ENCODE measurements at places on chromosomes 7 and 10.

- DNase-seq = peak; percentile 37
Observed at GRCh38 chr7:71511361-71511807, 379.4 kb downstream of the GALNT17 start.

- peak; percentile 56 for DNase-seq
Observed at GRCh38 chr7:45407730-45408408, 166.3 kb upstream of the ADCY1 start.

DNA sequence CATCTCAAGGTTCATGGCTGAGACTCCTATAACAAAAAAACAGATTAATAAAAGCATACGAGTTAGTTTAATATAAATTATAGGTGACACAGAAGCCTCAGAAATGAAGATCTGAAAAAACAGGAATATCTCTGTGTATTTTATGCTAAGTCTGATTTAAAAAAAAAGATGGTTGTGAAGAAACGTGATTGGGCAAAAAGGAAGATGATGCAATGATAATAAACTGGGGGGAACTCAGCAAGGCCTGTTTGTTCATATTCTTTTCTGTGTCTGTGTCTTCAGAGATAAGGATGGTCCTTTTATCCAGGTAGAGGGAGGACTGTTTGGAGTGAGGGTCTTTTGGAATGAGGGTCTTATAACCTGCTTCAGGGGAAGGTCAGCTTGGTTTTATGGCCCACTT, 25.9 kb downstream of the TAC1 start:
- DNase-seq = no peak

GRCh38 chr7:158684329-158684728, 20.3 kb downstream of the NCAPG2 start:
- no peak for DNase-seq

- no peak for DNase-seq
Observed at GRCh38 chr10:32939296-32940111, 18.5 kb downstream of the ITGB1 start.

- DNase-seq = no peak
Observed at GRCh38 chr7:26492816-26493215, 201.2 kb downstream of the SNX10 start.

DNA sequence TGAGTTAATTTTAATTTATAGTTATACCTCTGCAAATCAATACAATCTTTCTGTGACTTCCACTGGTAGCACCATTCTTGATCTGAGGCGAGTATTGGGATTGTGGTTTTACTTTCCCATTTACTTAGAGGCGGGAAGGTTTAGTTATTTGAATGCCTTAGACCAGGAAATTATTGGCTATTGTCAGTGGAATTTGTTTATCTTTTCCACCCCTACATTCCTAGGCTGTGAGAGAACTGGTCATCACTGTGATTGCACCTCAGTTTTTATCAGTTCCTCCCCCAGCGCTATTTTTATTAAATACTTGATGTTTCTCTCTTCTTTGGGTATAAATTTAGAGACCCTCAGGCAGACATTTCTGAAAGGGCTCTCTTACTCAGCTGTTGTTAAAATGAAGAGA, 29.9 kb downstream of the CDK14 start:
- no peak for DNase-seq

GRCh38 chr10:16381083-16381482, 55.7 kb upstream of the PTER start:
- DNase-seq = no peak

- DNase-seq = no peak
Observed at GRCh38 chr7:156889089-156889488, 3.9 kb downstream of the LMBR1 start.

GRCh38 chr10:14391342-14391741, 60.6 kb upstream of the FRMD4A start:
- DNase-seq = no peak

DNA sequence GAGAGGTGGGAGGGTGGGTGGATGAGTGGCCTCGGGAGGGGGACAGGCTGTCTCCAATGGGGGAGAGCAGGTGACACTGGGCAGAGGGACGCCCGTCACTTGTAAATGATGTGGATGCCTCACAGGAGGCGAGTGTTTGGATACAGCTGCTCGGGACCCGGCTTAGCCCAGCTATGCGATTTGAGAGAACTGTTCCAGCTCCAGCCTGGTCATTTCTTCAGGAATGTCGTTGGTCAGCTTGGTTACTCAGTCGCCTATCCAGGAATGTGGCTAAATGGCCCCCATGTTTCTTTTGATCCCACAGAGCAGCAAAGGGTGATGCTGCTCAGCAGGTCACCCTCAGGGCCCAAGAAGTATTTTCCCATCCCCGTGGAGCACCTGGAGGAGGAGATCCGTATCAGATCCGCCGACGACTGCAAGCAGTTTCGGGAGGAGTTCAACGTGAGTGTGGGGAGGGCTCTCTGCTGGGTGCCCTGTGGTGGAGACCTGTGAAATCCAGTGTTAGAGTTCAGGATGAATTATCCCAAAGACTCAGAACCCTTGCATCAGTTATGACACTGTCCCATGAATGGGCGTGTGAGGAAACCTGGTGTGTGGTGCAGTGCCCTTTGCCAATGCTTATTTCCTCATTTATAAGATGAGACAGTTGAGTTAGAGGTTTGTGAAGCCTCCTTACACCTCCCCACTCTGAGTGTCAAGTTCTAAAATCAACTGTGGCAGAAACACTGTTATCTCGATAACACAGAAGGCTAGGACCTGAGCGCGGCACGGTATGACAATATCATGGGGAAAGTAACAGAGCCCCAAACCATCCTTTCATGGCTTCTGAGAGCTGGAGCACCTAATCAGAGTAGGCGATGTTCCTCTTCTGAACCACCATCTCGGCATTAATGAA, 76.8 kb downstream of the MKI67 start:
- DNase-seq = no peak

DNA sequence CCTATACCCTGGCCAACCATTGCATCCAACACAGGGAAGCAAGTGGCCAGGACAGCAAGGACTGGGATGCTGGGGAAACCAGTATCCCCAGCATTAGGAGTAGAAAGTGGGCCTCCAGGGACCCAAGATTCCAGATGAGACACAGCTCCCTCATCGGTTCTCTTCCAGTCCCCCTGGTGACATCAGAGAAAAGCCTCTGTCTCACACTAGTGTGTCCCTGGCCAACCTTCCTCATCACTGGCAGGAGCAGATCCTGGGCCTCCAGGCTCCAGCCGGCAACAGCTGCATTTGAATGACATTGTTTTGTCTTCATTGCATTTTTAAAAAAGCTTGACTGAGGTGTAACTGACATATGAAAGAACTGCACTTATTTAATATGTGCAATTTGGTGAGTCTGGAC, 177.3 kb upstream of the LYZL2 start:
- no peak for DNase-seq

- no peak for DNase-seq
Observed at GRCh38 chr7:135169964-135170273, 588 bp downstream of the CYREN start.

DNA sequence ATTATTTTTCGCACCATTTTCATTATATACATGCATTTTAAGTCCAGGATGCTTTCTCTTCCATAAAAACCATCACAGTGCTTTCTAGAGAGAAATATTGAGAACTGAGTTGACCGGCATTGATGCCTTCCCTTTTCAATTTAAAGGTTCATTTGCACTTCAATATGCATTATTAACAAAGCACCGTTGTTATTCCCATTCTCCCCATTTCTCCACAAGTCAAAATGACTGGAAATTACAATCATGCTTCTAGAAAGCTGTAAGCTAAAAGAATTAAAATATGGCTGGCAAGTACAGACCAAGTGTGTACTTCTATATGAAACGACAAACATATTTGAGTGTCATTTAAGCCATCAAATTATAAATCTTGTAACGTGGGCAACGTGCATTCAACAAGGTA, 219.5 kb downstream of the FANK1 start:
- DNase-seq = no peak

- DNase-seq = no peak
Observed at GRCh38 chr10:71810048-71810750, 36.9 kb upstream of the VSIR start.

DNA sequence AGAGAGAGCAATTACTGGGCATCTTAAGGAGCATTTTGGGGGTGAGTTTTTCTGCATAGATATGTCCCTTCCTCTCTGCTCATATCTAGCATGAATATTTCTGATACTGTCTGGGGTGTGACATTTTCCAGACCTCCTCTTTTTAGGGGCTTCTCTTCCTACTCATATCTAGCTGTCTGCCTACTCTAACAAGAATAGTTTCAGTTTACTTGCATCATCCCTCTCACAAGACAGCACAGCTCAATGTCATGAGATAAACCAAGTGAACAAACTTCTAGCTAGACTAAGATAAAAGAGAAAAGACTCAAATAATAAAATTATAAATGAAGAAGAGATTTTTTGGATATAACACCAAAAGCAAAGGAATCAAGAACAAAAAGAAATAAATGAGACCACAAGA, 419.5 kb upstream of the SORCS1 start:
- no peak for DNase-seq

DNA sequence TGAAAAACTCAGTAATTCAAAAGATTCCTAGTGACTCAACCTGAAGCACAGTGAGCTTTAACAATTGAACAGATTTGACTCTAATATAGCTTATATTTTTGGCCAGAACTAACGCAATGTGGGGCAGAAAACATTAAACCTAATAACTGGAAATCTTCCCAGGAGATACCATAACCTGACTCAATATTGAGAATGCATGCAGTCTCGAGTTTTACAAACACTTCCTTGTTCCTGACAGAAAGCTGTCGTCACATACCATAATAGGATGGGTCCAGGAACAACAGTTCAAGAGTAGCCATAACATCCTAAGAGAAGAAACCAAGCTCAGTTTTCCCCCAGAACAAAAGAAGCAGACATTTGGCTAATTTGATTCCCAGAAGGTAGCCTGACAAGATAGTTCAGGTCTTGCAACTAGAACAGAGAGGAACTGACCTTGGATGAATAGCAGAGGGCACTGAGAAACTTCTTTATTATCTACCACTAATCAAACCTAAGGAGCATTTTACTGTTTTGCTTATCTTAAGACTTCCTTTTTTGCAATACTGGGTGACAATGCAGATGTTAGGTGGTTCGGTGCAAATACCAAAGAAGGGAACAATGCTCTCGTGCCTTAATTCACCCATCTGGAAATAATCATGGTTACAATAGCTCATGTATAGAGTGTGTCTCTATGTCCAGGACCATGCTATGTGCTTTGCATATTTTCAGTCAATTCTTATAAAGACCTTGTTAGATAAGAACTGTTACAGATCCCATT, 38.6 kb upstream of the ACSL5 start:
- no peak for DNase-seq

- DNase-seq = no peak
Observed at GRCh38 chr7:90225181-90225580, 13.6 kb downstream of the STEAP2 start.

GRCh38 chr10:26555719-26556368, 117.7 kb downstream of the APBB1IP start:
- DNase-seq = no peak

- no peak for DNase-seq
Observed at GRCh38 chr7:145989469-145989868, 127.1 kb upstream of the CNTNAP2 start.

- DNase-seq = no peak
Observed at GRCh38 chr10:79140855-79141254, 72.1 kb downstream of the ZMIZ1 start.

GRCh38 chr10:125102246-125102645, 58.1 kb downstream of the CTBP2 start:
- no peak for DNase-seq

- no peak for DNase-seq
Observed at GRCh38 chr7:2494191-2495130, 18.3 kb upstream of the GRIFIN start.

- DNase-seq = no peak
Observed at GRCh38 chr10:119221666-119222065, 14.3 kb downstream of the GRK5 start.

GRCh38 chr7:155787171-155787851, 25.0 kb downstream of the SHH start:
- DNase-seq = peak; percentile 56

- peak; percentile 9 for DNase-seq
Observed at GRCh38 chr10:99484626-99485581, 47.8 kb upstream of the NKX2-3 start.

- DNase-seq = no peak
Observed at GRCh38 chr7:155728116-155728515, 83.7 kb downstream of the RBM33 start.

GRCh38 chr7:2643386-2644219, 11.8 kb downstream of the TTYH3 start:
- no peak for DNase-seq

GRCh38 chr10:96334616-96335526, 23.9 kb downstream of the OPALIN start:
- DNase-seq = peak; percentile 70

GRCh38 chr7:266851-267840, 22.8 kb upstream of the FOXL3 start:
- peak; percentile 18 for DNase-seq

Data from neural progenitor cell (in vitro differentiated cells).